ENCODE measurements at places on chromosomes 3 and 15.
A peak's percentile ranks its signal among the peaks of the same experiment; 100 is the strongest.

DNA sequence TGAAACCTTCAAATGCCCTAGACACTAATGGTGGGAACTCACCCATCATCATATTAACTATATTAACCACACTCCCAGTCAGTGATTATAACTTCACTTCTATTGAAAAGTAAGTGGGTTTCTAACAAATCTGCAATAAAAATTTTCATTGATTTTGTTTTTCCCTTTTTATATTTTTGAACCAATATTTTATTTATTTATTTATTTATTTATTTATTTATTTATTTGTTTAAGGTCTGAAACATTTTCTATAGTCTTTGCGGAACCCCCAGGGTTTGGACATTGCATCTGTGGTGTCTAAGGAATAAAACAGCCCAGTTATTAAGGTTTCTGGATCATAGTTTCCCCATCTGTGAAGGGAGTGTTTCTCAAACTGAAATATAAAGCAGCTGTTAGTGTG, 16.2 kb upstream of the PLCL2 start:
- peaks cover 29% of the 10 kb centered on the region for H3K4me1 ChIP-seq
- no peaks in the 10 kb centered on the region for H3K36me3 ChIP-seq
- H3K27ac ChIP-seq = no peak overlapping the region
- DNase-seq = no peak
- H3K4me3 ChIP-seq = no peak overlapping the region

GRCh38 chr15:92164327-92165000, 229.2 kb upstream of the ST8SIA2 start:
- H3K4me3 ChIP-seq = no peak overlapping the region
- peaks cover 16% of the 10 kb centered on the region for H3K4me1 ChIP-seq
- peak overlapping the region; percentile 37 for H3K27ac ChIP-seq
- no peaks in the 10 kb centered on the region for H3K36me3 ChIP-seq
- DNase-seq = no peak
- H3K27me3 ChIP-seq = no peaks in the 10 kb centered on the region

DNA sequence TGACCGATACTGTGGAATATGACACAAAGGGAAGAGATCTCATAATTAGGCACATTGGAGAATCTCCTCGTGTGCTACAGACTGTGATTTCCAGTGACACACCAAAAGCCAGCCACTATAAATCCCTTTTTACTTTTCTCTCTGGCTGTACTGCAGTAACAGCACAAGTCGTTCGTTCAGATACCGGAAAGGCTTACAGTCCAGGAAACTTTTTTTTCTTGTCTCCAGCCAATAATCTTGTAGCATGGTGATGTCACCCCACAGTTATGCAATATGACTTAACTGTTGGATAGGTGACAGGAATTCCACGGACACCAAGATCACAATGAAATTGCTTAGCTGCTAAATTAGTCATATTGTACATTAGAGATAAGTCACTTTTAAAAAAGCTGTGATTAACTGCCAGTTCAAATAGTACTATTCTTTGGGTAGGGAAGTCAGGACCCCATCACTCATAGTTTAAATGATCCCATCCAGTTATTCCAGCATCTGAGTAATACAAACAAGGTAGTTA, 36.3 kb upstream of the TSC22D2 start:
- peak overlapping the region; percentile 93 for H3K27ac ChIP-seq
- DNase-seq = no peak
- no peaks in the 10 kb centered on the region for H3K36me3 ChIP-seq
- H3K4me3 ChIP-seq = peak overlapping the region; percentile 72
- H3K4me1 ChIP-seq = peaks cover 60% of the 10 kb centered on the region

DNA sequence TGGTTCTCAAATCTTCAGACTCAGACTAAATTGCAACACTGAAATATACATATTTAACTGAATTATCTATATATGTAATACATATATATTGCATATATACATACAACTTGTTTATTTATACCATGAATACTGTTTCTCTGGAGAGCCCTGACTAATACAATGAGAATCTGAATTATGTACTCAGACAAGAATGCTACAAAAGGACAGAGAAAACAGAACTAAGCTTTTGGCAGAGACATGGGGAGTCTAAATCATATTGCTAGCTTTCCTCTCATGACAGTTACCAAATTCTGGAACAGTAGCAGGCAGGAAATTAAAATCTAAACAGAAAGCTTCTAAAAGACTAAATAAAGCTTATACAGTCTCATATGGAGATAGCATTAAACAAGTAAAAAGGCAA, 142.4 kb upstream of the KCNMB2 start:
- no peak for DNase-seq
- H3K27ac ChIP-seq = peak overlapping the region; percentile 70
- no peaks in the 10 kb centered on the region for H3K36me3 ChIP-seq
- H3K4me1 ChIP-seq = peaks cover 29% of the 10 kb centered on the region

DNA sequence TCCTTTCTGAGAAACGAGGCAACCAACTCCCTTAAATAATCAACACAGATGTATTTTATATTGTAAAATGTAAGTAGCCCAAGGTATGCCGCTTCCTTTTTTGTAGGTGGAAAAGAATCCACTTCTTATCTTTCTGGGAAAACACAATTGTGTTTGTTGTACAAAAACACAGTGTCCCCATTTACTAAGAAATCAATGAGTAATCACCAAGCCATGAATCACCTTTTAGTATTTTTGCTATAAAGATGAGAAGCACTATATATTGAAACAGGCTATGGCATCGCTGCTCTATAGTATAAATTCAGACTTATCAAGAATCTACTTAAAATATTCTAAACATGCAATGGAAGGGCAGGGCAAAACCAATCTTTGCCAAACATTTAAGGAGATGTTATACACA, 104.0 kb downstream of the TNIK start:
- no peak overlapping the region for H3K27ac ChIP-seq
- no peaks in the 10 kb centered on the region for H3K27me3 ChIP-seq
- H3K4me1 ChIP-seq = peaks cover 45% of the 10 kb centered on the region
- no peaks in the 10 kb centered on the region for H3K36me3 ChIP-seq

DNA sequence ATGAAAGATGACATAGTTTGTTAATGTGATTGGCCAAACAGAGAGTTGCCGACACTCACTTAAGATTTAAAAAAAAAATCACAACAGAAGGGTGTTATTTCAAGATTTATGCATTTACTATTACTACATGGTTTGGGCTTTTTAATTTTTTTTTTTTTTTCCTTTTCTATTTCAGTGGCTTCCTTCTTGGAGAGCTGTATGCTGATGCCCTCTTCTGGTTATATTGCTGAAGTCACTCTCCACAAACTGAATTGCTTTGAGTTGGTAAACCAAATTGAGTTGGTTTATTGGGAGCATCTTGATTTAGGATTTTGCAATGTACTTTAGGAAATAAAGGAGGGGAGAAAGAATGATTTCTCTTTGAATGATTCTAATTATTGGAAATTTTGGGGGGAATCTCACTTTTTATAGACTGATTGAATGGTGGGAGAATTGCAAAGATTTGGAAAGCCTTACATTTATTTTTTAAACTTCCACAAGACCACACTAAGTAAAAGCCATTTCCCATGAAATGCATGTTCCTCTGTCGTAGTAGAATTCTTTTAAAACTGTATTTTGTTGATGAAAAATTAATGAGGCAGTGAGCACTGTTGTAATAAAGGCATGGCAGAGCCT, 186.6 kb upstream of the FEZF2 start:
- H3K36me3 ChIP-seq = no peaks in the 10 kb centered on the region
- H3K27ac ChIP-seq = no peak overlapping the region
- H3K27me3 ChIP-seq = peaks cover 8% of the 10 kb centered on the region
- DNase-seq = no peak

Data from chondrocyte (in vitro differentiated cells).